ENCODE measurements at places on chromosomes 1 and 21.

DNA sequence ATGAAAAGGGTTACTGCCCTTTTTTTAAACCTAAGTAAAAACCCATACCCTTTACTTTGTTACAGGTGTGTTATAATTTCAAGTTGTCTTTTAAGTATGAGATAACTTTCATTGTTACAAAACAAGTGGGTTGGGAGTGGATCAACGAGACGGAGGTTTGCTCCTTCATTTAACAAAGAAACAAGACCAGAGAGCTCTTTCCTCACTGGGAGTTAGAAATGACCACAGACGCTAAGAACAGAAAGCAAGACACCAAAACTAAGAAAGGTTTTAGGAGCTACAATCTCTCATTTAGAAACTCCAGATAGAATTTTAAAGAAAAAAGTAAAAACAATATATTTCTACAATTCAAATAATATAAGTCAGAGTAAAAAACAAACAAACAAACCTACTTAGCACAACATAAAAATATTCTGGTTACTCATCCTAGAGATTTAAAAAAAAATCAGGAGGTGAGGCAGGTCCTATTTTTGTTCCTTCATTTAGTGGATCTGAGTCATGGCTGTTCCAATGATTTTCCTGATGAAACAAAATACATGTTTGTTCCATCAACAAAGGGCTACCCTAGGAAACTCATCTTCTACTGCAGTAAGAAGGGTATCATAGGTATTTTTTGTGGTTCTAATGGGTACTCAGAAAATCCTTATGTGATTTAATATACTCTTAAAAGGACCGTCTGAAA is 33.0 kb downstream of the APP start:
- no peak for DNase-seq

- no peak for DNase-seq
Measured at GRCh38 chr1:15329104-15329820, 80.4 kb upstream of the EFHD2 start.

DNA sequence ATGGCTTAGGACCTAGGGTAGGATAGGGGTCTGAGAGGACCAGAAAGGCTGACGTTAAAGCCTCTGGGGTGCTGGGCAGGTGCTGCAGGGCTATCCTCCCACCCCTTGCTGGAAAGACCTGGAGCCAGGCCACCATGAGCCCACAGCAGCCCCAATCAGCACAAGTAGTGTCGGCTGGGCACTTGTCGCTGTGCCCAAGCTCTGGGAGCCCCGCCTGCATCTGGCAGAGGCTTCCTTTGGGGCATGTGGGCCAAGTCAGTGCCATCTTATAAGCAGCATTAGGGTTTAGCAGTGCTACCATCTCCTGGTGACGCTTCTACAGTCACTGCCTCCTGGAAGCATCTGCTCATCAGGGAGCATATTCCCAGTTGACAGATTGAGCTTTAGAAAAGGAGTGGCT is 31.3 kb downstream of the MAN1C1 start:
- peak; percentile 5 for DNase-seq

GRCh38 chr1:8283058-8283884 is 34.6 kb upstream of the SLC45A1 start:
- no peak for DNase-seq

GRCh38 chr1:163652441-163652840 is 330.7 kb downstream of the NUF2 start:
- no peak for DNase-seq

- no peak for DNase-seq
Measured at GRCh38 chr21:43911015-43911934, 46.3 kb downstream of the AGPAT3 start.

DNA sequence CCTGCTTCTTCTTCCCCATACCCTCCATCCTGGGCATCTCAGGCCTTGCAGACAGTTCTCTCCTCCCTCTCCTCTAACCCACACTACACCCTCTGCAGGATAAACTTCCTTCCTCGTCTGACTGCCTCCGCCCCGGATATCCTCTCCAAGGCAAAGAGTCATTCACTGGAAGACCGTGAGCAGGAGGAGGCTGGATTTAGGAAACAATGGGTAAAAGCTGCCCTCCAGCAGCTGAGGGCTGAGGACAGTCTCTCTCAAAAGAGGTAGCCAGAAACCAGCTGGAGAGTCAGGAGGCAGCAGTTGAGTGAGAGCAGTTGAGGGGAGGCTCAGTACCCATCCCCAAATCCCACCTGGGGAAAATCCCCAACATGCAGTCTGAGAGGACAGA is 1.4 kb downstream of the CSRP1 start:
- no peak for DNase-seq

- no peak for DNase-seq
Measured at GRCh38 chr21:34078915-34079314, 5.5 kb downstream of the MRPS6 start.

GRCh38 chr1:53703174-53703573 is 35.8 kb downstream of the GLIS1 start:
- no peak for DNase-seq

- DNase-seq: no peak
Measured at GRCh38 chr1:182761396-182762395, 27.9 kb upstream of the NPL start.

GRCh38 chr1:230054092-230054749 is 12.8 kb upstream of the GALNT2 start:
- no peak for DNase-seq

GRCh38 chr1:7970246-7970645 is 8.7 kb downstream of the PARK7 start:
- no peak for DNase-seq

- DNase-seq: no peak
Measured at GRCh38 chr21:15731243-15731613, 1.4 kb downstream of the USP25 start.

DNA sequence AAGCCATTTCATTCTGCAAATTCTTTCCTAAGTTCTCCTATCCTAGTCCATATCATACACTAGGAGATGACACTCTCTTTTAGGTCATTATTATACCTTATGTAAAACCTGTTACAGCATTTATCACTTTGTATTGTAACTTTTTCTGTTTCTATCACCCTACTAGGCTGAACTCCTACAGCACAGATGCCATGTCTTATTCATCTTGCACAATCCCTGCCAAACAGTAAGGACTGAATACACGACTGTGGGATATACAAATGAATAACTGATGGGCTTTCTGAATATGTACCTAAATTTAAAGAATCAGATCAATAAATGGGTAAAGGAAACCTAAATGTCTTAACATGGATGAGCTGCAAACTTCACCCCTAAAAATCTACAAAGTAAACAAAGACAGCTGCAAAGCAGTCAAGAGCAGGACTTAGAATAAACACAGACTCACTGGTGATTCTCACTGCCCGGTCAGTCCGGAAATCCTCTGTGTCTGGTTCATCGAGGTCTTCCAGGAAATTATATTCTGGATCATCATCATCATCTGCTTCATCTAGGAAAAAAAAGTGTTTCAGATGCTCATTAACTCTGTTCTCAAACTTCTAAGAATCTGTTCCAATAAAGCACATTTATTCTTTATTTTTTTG is 62.3 kb downstream of the GON4L start:
- no peak for DNase-seq

GRCh38 chr1:61447968-61448430 is 276.9 kb downstream of the TM2D1 start:
- no peak for DNase-seq

DNA sequence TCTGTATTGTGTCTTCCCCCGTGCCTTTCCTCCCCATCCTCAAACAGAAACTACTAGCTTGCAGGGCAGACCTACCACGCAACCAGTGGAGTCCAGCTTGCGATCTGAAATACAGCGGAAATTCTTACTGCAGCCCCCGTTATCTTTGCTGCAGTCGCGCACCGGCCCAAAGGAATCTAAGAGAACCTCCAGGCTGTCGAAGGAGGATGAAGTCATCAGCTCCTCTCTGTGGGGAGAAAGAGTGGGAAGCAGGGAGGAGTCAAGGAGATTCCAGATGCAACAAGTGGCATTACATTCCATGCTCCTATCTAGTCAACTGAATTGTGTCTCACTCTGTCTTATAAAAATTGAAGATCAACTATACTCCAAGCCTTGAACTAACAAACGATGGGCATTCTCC is 206.9 kb downstream of the ASTN1 start:
- no peak for DNase-seq

DNA sequence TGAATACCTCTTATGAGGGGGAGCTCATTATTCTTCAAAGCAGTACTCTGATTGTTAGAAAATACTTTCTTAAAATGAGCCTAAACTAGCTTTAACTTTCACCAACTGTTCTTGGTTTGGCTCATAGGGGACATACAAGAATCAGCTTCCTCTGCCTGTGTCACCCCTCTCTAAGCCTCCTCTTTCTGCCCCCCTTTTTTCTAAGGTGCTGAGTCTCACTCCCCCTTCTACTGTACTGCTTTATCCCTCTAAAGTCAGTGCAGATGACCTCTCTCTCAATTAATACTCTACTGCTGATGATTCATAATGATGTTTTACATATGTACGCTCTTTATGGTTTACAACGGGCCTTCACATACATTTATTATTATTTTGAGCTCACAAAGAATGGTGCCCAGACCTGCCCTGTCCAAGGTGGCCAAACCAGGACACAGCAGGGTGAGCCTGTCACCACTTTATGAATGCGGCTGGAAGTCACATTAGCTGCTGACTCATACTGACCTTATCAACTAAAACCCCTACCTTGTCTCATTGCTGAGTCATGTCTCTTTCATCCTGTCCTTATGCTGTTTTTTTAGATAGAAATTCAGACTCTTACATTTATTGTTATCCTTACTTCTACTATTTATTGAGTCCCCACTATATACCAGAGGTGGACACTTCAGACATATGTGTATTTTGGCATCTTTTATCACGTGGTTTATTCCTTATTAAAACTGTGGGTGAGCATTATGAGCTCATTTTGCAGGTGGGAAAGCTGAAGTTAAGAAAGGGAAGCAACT is 126.9 kb downstream of the RNF220 start:
- DNase-seq: no peak

- DNase-seq: no peak
Measured at GRCh38 chr1:167924102-167924501, 10.2 kb upstream of the ADCY10 start.

GRCh38 chr1:99764909-99765308 is 1.5 kb downstream of the FRRS1 start:
- DNase-seq: no peak

- no peak for DNase-seq
Measured at GRCh38 chr1:91651243-91651642, 150.6 kb downstream of the CDC7 start.

- no peak for DNase-seq
Measured at GRCh38 chr21:28337315-28337714, 655.4 kb downstream of the LTN1 start.

- no peak for DNase-seq
Measured at GRCh38 chr1:78333502-78333901, 157.3 kb upstream of the PTGFR start.

DNA sequence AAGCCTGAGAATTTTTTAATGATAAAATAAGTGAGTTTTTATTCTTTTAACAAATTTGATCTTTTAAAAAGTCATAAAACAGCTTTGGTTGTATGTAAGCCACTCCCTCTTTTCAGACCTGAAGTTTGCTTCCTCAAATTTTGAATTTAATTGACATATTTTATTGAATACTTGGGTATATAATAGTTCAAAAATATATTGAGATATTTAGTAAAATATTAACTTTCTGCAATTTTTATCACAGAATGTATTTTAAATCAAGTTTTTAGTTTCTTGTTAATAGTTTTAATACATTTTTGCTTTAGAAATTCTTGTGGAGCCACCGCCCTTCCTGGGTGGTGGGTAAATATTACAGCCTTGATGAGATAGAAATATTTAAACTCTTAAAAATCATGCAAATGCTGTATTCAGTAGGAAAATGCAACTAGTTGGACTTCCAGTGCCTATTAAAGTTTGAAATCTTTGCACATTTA is 867 bp downstream of the PTPRC start:
- no peak for DNase-seq

Data from breast epithelium (tissue), 4 donors.